ENCODE measurements at places on chromosomes 13 and 19.

- no peak for DNase-seq
- no peak overlapping the region for H3K27ac ChIP-seq
- no peaks in the 10 kb centered on the region for H3K4me1 ChIP-seq
- no peaks in the 10 kb centered on the region for H3K27me3 ChIP-seq
- H3K4me3 ChIP-seq: no peak overlapping the region
Measured at GRCh38 chr13:18946738-18947137, 234.9 kb downstream of the TUBA3C start.

GRCh38 chr13:45337803-45338202 lies 3.2 kb downstream of the TPT1 start:
- H3K4me1 ChIP-seq: peaks cover 69% of the 10 kb centered on the region
- DNase-seq: no peak
- peaks cover 53% of the 10 kb centered on the region for H3K36me3 ChIP-seq
- no peak overlapping the region for H3K27ac ChIP-seq
- H3K27me3 ChIP-seq: no peaks in the 10 kb centered on the region

DNA sequence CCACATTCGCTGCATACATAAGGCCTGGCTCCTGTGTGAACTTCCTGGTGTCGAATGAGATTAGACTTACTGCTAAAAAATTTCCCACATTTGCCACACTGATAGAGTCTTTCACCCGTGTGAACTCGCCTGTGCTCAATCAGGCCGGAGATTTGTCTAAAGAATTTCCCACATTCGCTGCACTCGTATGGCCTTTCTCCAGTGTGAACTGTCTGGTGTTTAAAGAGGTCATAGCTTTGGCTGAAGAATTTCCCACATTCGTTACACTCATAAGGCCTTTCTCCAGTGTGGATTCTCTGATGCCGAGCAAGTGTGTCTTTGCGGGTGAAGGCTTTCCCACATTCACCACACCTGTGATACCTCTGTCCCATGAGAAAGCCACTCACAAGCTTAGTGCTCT lies 6.5 kb downstream of the ZNF671 start:
- no peaks in the 10 kb centered on the region for H3K27me3 ChIP-seq
- H3K4me3 ChIP-seq: no peak overlapping the region
- no peak overlapping the region for H3K27ac ChIP-seq
- H3K36me3 ChIP-seq: peaks cover 16% of the 10 kb centered on the region
- no peaks in the 10 kb centered on the region for H3K4me1 ChIP-seq
- DNase-seq: no peak

GRCh38 chr13:25281193-25281934 lies 5.9 kb downstream of the MTMR6 start:
- no peak overlapping the region for H3K27ac ChIP-seq
- DNase-seq: no peak
- no peaks in the 10 kb centered on the region for H3K27me3 ChIP-seq

- H3K36me3 ChIP-seq: no peaks in the 10 kb centered on the region
- no peaks in the 10 kb centered on the region for H3K4me1 ChIP-seq
- H3K27me3 ChIP-seq: no peaks in the 10 kb centered on the region
Measured at GRCh38 chr13:28685892-28686291, 27.0 kb downstream of the POMP start.

- H3K4me1 ChIP-seq: no peaks in the 10 kb centered on the region
- no peak for DNase-seq
- H3K27me3 ChIP-seq: peaks cover 45% of the 10 kb centered on the region
- H3K27ac ChIP-seq: no peak within 1 kb of the TSS
- H3K4me3 ChIP-seq: peak within 1 kb of the TSS; percentile 67
- no peaks in the 10 kb centered on the region for H3K36me3 ChIP-seq
Measured at GRCh38 chr13:20160306-20161274, at the start of gene GJA3. Gene GJA3 (minus strand): TSS chr13:20161052. CDS start chr13:20143288, 17,764 bp downstream.

Data from keratinocyte (primary cell).